ENCODE measurements at places on chromosomes 16 and 17.

GRCh38 chr17:63039342-63039741, 73.3 kb downstream of the TANC2 start:
- DNase-seq: no peak

DNA sequence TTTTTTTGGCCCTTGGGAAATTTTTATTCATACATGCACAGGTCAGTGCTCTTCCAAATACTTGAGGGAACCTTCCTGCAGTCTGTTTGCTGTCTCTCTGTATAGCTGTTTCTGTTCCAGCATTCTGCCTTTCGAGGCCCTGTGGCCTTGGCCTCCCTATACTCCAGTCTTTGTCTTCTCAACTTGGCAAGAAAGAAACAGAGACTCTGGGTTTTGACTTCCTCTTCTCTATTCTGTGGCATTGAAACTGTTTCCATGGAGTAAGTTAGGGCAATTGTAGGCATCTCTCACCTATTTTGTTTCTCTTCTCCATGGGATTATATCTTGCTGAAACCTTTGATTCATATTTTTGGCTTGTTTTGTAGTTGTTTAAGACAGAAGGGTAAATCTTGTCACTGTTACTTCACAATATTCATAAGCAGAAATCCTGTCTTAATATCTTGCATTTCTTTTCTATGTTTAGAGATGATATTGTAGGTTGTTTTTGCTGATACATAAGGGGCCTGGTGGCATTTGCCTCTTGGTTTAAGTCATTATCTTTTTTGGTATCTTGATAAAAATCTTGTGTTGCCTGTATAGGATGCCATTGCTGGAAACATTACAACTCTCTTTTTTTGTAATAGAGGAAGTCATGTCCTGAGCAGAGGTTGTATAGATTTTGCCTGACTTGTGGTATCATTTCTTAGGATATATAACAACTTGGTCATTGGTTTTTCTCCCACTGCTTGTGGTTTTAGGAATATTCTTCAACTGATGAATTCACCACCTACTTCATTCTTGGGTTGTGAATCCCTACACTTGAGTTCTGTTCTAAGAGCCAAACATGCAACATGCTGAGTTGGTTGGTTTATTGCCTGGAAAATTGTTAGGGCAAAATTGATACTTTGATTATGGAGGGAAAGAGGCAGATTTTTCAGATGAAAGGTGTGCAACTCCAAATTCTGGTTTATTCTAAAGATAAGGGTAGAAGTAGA, 168.6 kb downstream of the FTO start:
- DNase-seq: no peak

DNA sequence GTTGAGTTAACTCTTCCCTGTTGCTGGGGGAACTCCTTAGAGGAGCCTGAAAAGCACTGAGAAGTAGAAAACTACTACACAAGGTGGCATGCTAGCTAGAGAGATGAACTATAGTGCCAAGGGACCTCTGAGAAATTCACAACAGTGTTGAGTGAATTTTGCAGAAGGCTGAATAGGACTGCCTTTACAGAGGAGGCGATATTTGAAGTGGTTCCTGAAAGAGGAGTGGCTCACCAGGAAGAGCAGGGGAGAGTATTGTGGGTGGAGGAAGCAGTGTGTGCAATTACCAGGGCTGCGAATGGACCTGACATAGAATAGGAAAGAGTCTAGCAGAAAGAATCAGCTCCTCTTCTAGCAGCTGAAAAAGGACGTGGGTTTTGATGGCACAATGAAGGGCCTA, 66.4 kb downstream of the CDK5R1 start:
- no peak for DNase-seq

DNA sequence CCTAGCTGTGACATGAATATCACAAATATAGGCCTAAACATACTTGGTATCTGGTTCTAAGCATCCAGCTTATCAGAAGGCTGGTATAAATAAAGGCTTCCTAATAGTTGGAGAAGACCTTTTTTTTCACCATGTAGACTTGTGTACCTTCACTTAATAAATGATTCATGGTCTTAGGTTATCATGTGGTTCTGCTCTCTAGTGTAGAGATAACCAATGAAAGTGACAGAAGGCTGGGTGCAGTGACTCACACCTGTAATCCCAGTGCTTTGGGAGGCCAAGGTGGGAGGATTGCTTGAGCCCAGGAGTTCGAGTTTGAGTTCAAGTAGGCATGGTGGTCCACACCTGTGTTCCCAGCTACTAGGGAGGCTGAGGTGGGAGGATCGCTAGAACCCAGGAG, 3.1 kb downstream of the DDX19A start:
- no peak for DNase-seq

- no peak for DNase-seq
Observed at GRCh38 chr16:78925083-78925767, 675.3 kb downstream of the MAF start.

DNA sequence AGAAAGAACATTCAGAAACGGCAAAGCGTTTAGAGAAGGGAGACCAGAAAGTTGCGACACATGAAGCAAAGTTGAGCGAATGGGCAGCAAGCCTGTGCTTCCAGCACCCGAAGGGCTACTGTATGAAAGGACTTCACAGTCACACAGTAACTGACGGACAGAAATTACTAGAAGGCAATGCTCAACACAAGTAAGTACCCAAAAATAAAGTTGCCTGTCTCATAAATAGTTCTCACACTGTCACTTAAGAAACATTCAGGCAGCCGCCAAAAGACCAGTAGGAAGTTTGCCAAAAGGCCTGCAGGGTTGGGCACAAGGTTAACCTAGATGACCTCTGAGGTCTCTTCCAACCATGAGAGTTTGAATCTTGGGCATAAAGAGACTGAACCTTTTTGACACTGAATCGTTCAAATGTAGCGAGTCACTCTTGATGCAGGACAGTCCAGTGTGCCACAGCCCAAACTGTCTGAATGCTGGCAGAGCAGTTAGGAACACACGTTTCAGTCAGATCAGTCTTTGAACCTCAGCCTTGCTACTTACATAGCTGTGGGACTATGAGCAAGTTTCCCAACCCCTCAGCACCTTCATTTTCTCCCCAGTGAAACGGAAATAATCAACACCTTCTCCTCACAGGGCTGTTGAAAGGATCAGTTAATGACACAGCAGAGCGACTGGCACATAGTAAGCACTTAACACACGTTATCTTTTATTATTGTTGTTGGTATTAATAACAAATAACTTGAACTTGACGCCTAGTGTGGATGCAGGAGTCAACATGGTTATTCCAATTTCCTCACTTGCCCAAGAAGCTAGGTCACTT, 10.4 kb downstream of the NCBP3 start:
- DNase-seq: no peak

- no peak for DNase-seq
Observed at GRCh38 chr16:3859889-3860288, 20.6 kb downstream of the CREBBP start.

DNA sequence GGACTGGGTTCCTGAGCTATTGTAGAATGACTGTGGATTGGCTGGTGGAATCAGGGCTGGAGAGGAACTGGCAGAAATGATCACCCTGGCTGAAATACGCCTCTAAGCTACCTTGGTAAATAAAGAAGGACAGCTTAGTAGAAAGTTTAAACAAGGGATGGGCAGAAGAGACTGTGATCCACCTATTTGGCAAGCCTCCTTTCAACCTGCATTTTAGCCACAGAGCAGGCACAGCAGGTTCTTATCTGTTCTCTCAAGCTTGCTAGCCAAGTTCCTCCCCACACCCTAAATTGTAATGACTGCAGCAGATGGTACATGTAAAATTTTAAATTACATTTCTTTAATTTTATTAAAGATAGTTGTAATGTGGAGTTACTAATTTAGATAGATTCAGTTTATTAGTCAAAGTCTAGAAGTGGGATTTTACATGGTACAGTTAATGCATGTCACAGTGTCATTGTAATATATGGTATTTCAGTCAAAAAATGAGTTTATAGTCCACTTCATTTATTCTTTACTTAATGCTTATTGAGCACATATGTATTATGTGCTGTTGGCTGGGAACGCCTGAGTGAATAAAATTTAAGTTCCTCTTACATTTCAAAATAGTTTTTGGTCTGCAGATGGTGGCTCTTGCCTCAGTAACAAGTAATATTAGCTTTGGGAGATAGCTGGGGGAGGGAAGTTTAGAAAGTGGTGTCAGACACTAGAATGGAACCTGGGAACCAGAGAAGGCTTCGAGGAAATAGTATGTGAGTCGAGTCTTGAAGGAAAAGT, 11.2 kb downstream of the EPN2 start:
- no peak for DNase-seq

Measured in T-helper 1 cell (primary cell).